ENCODE measurements at places on chromosomes 2 and 18.

DNA sequence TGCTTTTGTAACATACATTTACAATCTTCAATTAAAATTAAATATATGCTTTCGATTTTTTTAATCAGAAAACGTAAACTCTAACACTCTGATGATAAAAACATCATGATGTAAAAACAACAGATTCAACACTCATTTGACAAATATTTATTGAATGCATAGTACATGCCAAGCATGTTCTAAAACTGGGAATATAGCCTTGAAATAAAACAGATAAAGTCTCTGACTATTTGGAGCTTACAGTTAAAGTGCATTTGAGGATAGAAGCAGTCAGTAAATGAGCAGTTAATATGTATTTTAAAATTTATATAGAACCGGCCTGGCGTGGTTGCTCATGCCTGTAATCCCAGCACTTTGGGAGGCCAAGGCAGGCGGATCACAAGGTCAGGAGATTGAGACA is 47.8 kb downstream of the TMX3 start:
- no peak for DNase-seq

- DNase-seq: no peak
Measured at GRCh38 chr2:237171396-237171795, 85.7 kb downstream of the COPS8 start.

GRCh38 chr2:239022437-239023260 is 174.8 kb downstream of the TWIST2 start:
- DNase-seq: no peak

GRCh38 chr2:156765450-156765849 is 329.3 kb downstream of the GPD2 start:
- DNase-seq: no peak

GRCh38 chr2:235829726-235830125 is 335.9 kb downstream of the AGAP1 start:
- DNase-seq: peak; percentile 79

GRCh38 chr2:12436935-12437561 is 279.7 kb upstream of the TRIB2 start:
- no peak for DNase-seq

DNA sequence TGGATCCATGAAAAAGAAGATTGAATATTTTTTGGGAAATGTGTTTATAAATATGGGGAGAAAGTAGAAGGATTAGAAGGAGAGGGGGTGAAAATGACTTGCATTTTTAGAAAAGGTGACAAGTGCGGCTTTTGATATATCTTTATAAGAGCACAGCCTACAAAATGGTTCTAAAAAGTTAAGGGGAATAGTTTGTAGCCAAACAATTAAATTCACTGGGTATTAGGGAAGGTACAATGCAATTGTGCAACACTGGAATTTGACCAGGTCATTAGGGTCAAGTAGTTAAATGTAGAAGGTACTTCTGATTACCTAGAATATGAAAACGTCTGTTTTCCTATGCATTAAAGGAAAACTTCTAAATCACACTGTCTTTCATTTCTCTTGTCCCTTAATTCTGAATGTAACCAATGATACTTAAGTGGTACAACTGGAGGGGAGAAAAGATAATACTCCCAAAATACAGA is 44.5 kb upstream of the SERTAD2 start:
- DNase-seq: no peak

- DNase-seq: no peak
Measured at GRCh38 chr18:23453680-23454058, 582 bp downstream of the RIOK3 start.

DNA sequence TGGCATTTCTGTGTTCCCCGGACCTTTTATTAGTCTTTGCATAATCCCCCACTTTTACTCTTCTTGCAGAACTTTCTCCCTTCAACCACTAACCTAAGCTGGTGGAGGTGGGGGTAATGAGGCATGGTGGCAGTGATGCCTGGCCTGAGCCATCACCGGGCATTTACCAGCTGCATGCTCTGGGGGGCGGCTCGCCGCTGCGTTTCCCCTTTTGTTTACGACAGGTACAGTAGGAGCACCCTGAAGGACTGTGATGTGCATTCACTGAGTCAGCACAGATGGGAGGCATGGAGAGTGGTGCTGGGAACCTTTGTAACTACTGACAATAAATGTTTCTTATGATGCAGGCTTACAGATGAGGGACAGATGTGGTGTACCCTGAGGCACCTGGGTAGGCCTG is 46.9 kb downstream of the PLEKHB2 start:
- DNase-seq: no peak

DNA sequence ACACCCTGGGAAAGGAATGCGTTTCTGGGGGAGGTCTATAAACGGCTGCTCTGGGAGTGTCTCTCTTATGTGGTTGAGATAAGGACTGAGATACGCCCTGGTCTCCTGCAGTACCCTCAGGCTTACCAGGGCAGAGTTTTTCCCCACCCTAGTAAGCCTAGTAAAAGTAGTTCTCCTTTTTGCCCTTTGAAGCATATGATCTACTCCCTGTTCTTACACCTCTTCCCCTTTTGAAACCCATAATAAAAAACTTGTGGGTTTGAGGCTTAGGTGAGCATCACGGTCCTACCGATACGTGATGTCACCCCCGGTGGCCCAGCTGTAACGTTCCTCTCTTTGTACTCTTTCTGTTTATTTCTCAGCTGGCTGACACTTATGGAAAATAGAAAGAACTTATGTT is 97.4 kb downstream of the FSIP2 start:
- DNase-seq: no peak

GRCh38 chr18:23401400-23402347 is 51.4 kb upstream of the RIOK3 start:
- no peak for DNase-seq

DNA sequence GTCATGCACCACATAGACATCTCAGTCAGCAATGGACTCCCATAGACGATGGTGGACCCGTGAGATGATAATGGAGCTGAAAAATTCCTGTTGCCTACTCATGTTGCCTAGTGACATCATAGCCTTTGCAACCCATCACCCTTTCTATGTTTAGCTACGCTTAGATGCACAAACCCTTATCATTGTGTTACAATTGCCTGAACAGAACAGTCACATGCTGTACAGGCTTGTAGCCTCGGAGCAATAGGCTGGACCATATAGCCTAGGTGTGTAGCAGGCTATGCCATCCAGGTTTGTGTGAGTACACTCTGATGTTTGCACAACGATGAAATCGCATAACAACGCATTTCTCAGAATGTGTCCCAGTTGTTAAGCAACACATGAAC is 221.6 kb downstream of the ALPK2 start:
- DNase-seq: no peak

DNA sequence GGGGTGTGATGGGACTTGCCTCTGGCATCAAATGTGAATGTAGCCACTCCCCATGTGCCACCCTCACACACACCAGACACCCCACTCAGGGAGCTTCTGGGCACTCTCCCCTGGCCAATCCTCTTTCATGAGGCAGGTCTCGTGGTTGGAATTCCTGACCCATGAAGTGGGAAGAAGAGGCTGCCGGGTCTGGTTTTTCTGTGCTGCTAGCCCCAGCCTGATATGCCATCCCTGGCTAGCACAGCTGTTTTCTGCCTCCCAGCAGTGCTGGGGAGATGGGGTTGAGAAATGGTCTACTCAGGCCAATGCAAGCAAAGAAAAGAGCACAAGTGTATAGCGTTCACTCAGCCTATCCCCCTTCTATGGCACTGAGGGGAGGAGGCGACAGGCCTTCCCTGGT is 1.2 kb upstream of the C2orf72 start:
- DNase-seq: no peak

- no peak for DNase-seq
Measured at GRCh38 chr2:11829947-11830707, 83.7 kb downstream of the LPIN1 start.

- DNase-seq: no peak
Measured at GRCh38 chr2:216344206-216344949, 27.9 kb downstream of the MARCHF4 start.

- no peak for DNase-seq
Measured at GRCh38 chr2:41934329-41934958, 113.4 kb upstream of the PKDCC start.

GRCh38 chr18:59787998-59788790 is 91.0 kb upstream of the CCBE1 start:
- DNase-seq: no peak

DNA sequence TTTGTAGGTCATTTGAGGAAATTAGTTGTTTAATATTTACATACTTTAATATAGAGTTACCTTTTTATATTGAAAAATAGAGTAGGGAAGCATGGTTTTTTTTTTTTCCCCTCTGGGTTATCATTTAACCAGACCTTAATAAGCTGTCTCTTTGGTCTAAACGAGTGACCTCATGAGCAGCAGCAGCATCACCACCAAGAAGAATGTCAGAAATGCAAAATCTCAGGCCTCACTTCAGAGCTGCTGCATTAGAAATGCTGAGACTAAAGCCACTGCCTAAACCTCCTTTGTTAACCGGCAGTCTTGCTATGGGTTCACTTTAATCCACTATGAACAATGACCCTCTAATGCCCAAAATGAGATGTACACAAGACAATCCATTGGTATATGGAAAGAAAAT is 733.7 kb upstream of the FAM98A start:
- DNase-seq: no peak

GRCh38 chr18:74936343-74936742 is 272.6 kb downstream of the PTGR3 start:
- no peak for DNase-seq

GRCh38 chr2:128745946-128746345 is 427.3 kb upstream of the HS6ST1 start:
- DNase-seq: no peak

DNA sequence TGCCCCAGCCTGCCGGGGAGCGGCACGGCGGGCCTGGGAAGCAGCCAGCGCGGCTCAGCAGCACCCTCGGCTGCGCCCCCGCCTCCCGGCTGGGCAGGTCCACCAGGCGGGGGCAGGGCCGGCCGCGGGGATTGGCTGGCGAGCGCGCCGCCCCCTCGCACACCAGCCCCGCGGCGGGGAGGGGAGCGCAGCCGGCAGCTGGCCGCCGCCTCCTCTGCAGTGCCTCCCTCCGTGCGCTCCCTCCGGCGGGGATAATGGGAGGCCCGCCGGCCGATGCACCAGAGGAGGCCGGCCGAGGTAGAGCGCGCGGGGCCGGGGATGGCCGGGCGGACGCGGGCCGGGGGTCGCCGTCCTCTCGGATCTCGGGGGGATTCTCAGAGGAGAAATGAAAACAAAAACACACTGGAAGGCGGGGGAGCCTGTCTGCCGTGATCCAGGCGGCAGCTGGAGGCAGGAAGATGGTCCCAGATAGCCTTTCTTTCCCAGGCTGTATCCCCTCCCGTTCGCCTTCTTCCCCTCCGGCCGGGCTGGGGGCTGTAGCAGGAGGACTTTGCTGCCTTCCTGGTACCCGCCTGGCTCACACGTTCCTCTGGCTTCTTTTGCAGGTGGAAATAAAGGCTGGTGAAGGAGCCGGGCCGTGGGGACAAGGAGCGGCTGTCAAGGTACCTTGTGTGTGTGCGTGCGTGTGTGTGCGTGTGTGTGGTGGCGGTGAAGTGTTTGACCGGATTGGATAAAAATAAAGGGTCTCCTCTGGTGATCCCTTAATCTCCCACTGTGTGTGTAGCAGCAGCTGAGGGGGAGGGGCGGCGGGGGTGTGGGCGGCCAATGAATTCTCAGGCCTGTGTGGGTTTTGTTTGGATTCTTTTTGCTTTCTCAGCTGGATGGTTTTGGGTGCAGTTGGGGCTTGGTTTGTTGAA is 18.1 kb downstream of the TET3 start:
- peak; percentile 94 for DNase-seq

- DNase-seq: no peak
Measured at GRCh38 chr18:77619525-77619924, 369.9 kb downstream of the GALR1 start.

GRCh38 chr2:169815849-169816248 is 8.9 kb downstream of the METTL5 start:
- no peak for DNase-seq
